ENCODE measurements at places on chromosomes 7 and 10. TPM values are rescaled to one million over a fixed set of nuclear protein-coding genes. Genes with fewer than 3 reads are reported as not detected.

GBX1 gene
- total RNA-seq: not detected

CHCHD3 gene
- total RNA-seq: 41.5 TPM

PRSS1 gene
- not detected for total RNA-seq

BAMBI gene
- total RNA-seq: 11.0 TPM

NEUROG3 gene
- total RNA-seq: not detected

EVX1 gene
- not detected for total RNA-seq

ABCA13 gene
- 0.06 TPM for total RNA-seq

MACC1 gene
- total RNA-seq: 0.18 TPM

PSPH gene
- total RNA-seq: 19.4 TPM

GNAT3 gene
- total RNA-seq: not detected

SPOCK2 gene
- 259 TPM for total RNA-seq

SLC26A3 gene
- total RNA-seq: not detected

GJC3 gene
- total RNA-seq: not detected

TMEM270 gene
- total RNA-seq: not detected

ZYX gene
- total RNA-seq: 109 TPM

POLR2J gene
- 33.8 TPM for total RNA-seq

UFSP1 gene
- 2.2 TPM for total RNA-seq

AGBL3 gene
- 6.6 TPM for total RNA-seq

CLRN3 gene
- not detected for total RNA-seq

CTNNA3 gene
- 129 TPM for total RNA-seq

OR2A7 gene
- total RNA-seq: not detected

WNT16 gene
- 1.3 TPM for total RNA-seq

SFMBT2 gene
- total RNA-seq: 25.5 TPM

CRHR2 gene
- total RNA-seq: 3.5 TPM

AFAP1L2 gene
- total RNA-seq: 25.2 TPM

MALRD1 gene
- total RNA-seq: 2.1 TPM

PGAM2 gene
- 5.6 TPM for total RNA-seq

GIMAP8 gene
- 1.8 TPM for total RNA-seq

ASB10 gene
- total RNA-seq: not detected

SP4 gene
- 14.4 TPM for total RNA-seq

RBAK gene
- 16.6 TPM for total RNA-seq

FXYD4 gene
- total RNA-seq: 8.1 TPM

ORAI2 gene
- total RNA-seq: 41.6 TPM

PILRB gene
- 29.6 TPM for total RNA-seq

OPALIN gene
- total RNA-seq: 61.0 TPM

FAM237B gene
- total RNA-seq: not detected

CDK14 gene
- total RNA-seq: 160 TPM

CHAT gene
- not detected for total RNA-seq

DYDC2 gene
- 1.3 TPM for total RNA-seq

UNC5B gene
- 42.1 TPM for total RNA-seq

KIFBP gene
- 57.3 TPM for total RNA-seq

UPF2 gene
- 29.5 TPM for total RNA-seq

RASSF4 gene
- total RNA-seq: 115 TPM

Data from dorsolateral prefrontal cortex (tissue), 122 donors.